ENCODE measurements at places on chromosomes 6 and 20. TPM values are rescaled to one million over a fixed set of nuclear protein-coding genes. Genes with fewer than 3 reads are reported as not detected.

MUC21 gene
- total RNA-seq = not detected

ADGRF4 gene
- total RNA-seq = 0.18 TPM

EEF1A2 gene
- total RNA-seq = 78.4 TPM

AVP gene
- total RNA-seq = not detected

PRICKLE4 gene
- 2.4 TPM for total RNA-seq

TFAP2D gene
- total RNA-seq = not detected

NFYA gene
- 32.3 TPM for total RNA-seq

CALHM4 gene
- not detected for total RNA-seq

OSER1 gene
- 21.7 TPM for total RNA-seq

RBBP8NL gene
- not detected for total RNA-seq

OPN5 gene
- not detected for total RNA-seq

BHLHE23 gene
- not detected for total RNA-seq

ZNF334 gene
- total RNA-seq = 30.8 TPM

LRRN4 gene
- not detected for total RNA-seq
